Fibroblast of pulmonary artery (primary cell): ENCODE measurements at places on chromosomes 4 and X.

- DNase-seq, result no peak
Observed at GRCh38 chr4:112519689-112520597, 4.0 kb upstream of the NEUROG2 start.

GRCh38 chrX:10414862-10415261 lies 205.5 kb downstream of the MID1 start:
- peak; percentile 6 for DNase-seq

DNA sequence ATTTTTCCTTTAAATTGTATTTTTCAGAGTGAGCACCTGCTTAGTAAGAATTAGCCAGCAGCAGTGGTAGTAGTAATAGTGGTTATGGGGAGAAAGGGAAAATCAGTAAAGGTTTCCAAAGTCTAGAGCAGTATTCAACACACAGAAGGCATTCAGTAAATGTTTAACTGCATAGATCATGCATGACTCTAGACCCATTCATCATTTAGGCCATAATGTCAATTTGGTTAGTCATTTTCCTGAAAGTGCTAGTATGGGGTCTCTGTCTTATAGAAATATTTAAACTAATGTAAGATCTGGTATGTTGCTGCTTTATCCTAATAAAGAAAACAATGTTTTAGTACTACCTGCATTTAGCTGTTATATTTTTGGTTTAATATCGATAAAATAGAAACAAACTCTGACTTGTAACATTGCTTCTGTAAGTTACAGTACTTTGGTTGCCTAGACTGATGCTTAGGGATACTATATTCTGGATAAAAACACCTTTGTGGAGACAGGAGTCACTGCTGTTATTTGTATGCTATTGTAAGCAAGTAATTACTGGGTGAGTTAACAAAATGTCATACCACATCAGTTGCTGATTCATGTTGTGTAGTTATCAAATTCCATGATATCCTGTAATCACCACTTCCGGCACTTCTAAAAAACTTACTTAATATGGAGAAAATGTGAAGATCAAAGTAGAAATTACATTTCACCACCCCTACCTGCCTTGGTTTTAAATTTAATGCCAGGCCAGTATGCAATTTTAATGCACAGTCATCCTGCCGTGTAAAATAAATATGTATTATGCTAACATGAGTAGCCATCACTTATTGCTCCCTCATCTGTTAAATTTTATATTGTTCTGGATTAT lies 115.8 kb upstream of the BMPR1B start:
- DNase-seq, result peak; percentile 47

GRCh38 chr4:16197876-16198665 lies 28.2 kb downstream of the TAPT1 start:
- no peak for DNase-seq

DNA sequence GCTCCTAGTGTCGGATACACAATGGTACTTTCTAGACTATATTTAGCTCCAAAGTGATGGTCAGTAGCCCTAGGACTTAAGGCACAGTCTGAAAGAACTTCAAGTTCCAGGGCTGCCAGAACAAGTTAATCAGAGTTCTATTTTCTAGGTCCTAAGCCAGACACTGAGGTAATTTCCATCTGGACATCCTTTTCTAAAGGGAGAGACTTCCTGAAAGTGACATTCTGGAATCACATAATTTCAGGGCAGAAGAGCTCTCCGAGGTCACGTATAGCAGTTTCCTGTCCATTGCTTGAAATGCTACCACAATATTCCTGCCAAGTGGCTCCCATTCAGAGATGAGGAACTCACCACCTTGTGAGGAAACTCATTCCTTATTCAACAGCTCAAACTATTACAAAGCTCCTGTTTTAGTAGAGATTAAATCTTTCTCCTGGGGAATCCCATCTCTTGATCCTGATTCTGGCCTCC lies 117.9 kb downstream of the COL25A1 start:
- DNase-seq, result peak; percentile 14

- DNase-seq, result no peak
Observed at GRCh38 chr4:26074712-26075430, 160.9 kb downstream of the SMIM20 start.

DNA sequence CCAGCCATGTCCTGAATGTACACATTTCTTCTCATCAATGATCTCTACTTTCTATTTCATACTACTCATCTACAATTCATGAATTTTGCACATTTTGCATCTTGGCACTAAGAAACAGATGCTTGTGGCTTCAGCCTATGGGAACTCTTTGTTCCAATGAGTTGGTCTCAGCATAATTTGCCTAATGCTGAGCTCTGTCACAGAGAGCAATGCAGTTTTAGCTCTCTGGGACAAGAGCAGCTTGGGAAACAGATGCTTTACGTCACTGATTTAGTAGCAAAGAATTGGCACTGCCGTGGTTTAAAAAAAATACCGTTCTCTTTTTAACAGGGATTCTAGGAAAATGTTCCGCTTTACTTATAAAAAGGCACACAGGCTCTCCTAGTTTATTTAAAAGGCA lies 162.4 kb downstream of the WDFY3 start:
- peak; percentile 71 for DNase-seq

GRCh38 chrX:9597361-9598035 lies 132.6 kb downstream of the TBL1X start:
- no peak for DNase-seq

- no peak for DNase-seq
Observed at GRCh38 chr4:108825737-108826136, 62.9 kb upstream of the ETNPPL start.

DNA sequence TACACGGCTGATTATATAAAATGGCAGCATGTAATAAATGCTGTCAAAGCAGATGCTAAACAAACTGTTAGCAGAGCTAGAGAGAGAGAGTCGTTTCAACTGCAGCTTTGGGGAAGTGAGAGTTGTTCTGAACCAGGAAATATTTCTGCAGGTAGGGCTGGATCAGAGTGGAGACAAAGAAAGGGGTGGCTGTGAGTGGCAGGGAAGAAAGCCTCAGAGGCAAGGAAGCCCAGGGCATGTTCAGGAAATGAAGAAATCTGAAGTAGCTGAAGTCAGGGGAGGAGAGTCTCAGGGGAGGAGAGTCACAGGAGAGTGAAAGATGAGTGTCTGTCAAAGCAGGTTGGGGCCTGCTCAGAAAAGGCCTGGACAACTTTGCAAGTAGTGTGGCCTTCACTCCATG lies 48.4 kb upstream of the RPS6KA3 start:
- DNase-seq, result no peak

GRCh38 chr4:76623217-76624045 lies 188.4 kb downstream of the SHROOM3 start:
- DNase-seq, result no peak

GRCh38 chr4:168679397-168679796 lies 182.5 kb downstream of the PALLD start:
- no peak for DNase-seq

- peak; percentile 84 for DNase-seq
Observed at GRCh38 chrX:68989865-68990606, 161.2 kb downstream of the EFNB1 start.

- no peak for DNase-seq
Observed at GRCh38 chrX:8636497-8636896, 95.4 kb downstream of the ANOS1 start.

DNA sequence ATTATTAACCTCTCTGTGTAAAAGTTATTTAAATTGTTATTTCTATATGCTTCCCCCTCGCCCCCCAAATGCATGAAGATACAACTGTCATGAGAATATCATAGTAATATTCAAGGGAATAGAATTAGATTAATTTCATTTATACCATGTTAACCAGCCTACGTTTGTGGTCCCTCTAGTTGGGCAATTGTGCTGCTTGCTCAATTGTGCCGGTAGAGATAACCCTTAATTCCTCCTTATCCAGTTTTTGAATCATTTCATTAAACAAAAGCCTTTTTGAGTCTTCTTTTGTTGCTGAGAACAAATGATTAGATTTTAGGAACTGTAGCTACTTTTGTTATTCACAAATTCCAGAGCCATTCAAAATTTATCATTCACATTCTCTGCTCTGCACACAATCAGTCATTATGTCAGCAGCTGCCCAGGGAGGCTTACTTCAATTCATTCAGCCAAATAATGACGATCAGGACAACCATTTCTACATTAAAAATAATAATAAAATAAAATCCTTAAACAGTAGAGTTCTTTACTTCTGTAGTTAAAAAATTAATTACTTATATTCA lies 98.1 kb downstream of the ADGRL3 start:
- peak; percentile 29 for DNase-seq

DNA sequence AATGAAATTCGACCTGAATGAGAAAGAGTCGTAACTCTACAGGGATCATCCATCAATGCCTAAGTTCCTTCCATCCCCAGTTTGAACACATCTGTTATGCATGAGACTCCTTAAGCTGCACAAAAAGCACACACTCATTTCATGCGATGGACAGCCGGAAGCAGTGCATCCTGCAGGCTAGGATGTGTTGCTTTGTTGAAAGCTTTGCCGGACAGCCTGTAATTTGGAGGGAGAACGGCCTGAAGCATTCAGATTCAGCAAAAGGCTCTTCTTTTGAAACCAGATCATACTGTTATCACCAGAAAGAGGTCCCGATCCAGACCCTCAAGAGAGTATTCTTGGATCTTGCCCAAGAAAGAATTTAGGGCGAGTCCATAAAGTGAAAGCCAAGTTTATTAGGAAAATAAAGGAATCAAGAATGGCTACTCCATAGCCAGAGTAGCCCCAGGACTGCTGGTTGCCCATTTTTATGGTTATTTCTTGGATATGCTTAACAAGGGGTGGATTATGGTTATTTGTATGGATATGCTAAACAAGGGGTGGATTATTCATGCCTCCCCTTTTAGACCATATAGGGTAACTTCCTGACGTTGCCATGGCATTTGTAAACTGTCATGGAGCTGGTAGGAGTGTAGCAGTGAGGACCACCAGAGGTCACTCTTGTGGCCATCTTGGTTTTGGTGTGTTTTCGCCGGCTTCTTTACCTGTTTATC lies 48.1 kb upstream of the DHRSX start:
- DNase-seq, result no peak

GRCh38 chrX:13078739-13079444 lies 34.5 kb upstream of the FAM9C start:
- DNase-seq, result peak; percentile 77

DNA sequence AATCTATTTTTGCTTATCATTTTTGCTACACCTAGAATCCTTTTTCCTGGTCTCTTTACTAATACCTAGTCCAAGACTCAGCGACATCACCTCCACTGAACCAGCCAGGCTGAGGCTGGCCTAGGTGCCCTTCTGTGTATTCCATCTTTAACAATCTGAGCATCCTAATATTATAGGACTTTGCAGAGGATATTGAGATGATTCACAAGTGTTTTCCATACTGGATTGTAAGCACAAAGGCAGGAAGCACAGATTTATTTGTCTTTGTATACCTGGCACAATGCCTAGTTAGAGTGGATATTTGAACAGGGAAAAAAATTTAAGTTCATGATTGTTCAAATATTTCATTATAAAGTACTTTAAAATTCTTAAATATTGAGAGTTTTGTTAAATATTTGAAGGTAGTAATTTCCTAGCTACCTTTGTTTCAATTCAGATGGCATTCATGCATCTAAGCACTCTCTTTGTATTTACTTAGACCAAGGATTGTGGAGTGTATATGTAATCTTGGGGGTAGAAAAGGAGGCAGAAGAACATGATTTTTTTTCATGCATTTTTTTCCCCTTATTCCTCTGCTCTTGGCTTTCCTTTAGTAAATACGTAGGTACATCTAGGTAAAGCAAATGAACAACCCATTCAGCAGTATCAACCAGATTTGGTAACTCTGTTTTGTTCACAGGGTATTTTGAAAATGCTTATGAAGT lies 18.4 kb downstream of the SMARCA5 start:
- DNase-seq, result peak; percentile 73

DNA sequence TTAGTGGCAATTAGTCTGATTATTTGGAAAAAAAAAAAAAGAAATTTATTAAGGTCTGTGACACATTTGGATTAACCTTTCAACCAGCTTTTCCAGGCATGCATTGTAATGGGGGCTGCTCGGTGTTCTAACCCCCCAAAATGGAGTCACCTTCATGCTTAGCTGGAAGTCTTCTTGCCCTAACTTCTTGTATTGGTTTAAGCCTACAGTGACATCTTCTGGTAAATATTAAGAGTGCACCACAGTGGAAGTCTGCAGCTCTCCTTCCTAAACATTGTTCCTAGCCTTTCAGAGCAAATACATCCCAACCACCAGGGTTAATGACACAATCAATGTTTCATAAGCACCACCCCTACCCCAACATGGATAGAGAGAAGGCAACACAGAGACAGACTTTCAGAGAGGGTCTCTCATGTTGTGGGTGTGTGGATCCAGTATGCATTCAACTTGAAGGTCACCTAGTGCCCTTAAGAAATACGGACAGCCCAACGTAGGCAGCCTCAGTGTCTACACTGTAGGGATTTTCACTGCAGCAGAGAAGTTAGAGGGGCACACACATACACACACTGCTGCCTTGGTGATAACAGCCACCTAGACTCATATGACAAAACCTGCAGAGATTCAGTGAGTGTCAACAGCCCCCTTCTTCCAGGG lies 142.9 kb upstream of the MBNL3 start:
- peak; percentile 48 for DNase-seq

GRCh38 chrX:155263854-155264628 lies at the start of gene RAB39B:
Gene RAB39B, minus strand, starts transcription at chrX:155264491. Its CDS starts 203 bp downstream, at chrX:155264288.
- peak; percentile 56 for DNase-seq

DNA sequence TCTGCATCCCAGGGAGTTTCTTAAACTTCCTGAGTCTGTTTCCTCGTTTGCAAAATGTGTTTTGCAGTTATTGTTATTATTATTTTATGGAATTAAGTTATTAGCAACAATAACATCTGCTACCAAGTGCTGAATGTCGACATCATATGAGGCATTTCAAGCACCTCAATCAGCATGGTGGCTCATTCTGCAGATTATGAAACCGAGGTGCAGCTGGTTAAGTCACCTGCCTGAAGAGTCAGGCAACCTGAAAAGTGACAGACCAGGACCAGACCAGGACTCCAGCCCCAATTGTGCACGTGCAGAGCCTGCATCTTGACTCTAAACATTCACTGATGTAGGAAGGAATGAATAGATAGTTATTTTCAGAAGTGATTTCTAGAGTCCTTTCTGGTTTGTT lies 99.8 kb downstream of the AFAP1 start:
- DNase-seq, result no peak

DNA sequence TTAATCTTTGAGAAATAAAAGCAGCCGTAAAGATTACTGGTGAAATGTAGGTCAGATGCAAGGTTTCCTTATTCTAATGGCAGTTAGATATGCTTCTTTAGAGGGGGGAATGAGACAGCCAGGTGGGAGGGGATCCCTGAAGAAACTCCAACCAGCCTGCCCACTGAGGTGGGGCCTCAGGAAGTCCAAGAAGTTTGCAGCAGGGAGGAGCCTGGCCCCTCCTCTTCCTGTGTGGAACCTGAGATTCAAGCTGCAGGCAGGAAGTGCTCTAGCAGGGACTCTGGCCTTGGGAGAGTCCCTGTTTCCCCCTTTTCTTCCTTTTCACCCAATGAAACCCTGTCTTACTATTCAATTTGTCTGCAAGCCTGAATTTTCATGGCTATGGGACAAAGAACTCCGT lies 101.4 kb upstream of the SLITRK2 start:
- DNase-seq, result no peak

GRCh38 chrX:102599951-102600579 lies 750 bp downstream of the ARMCX5 start:
- peak; percentile 39 for DNase-seq

GRCh38 chrX:39459952-39460351 lies 637.8 kb downstream of the BCOR start:
- no peak for DNase-seq
